Fibroblast of pulmonary artery (primary cell): ENCODE measurements at places on chromosomes 6 and 20.

DNA sequence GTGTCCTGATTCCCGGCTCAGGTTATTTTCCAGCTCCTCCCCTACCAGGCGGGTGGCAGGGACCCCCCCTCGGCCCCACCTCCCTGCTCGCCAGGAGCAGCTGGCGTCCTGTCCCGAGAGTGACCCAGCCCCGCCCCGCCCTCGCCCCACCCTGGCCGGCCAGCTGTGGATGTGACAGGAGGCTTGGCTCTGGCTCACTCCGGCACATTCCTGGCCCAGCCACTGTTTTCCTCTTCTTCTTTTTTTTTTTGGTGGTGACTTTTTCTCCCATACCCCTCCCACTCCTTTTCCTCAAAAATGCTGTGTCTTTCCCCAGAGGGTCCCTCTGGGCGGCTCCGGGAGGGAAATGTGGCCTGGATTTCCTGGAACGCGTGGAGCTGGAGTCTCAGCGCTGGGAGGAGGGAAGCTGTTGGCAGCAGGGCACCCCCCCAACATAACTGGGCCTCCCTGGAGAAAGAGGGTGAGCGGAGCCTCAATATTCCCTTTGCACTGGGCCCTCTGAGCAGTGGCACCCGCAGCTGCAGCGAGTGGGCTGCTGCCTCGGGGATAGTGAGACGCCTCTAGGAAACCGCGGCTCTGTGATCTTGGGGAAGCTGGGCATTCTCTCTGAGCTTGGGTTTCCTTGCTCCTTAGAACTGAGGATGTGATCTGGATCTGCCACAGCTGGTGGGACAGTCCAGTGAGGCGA lies 28.3 kb upstream of the CSNK2A1 start:
- DNase-seq = peak; percentile 16

DNA sequence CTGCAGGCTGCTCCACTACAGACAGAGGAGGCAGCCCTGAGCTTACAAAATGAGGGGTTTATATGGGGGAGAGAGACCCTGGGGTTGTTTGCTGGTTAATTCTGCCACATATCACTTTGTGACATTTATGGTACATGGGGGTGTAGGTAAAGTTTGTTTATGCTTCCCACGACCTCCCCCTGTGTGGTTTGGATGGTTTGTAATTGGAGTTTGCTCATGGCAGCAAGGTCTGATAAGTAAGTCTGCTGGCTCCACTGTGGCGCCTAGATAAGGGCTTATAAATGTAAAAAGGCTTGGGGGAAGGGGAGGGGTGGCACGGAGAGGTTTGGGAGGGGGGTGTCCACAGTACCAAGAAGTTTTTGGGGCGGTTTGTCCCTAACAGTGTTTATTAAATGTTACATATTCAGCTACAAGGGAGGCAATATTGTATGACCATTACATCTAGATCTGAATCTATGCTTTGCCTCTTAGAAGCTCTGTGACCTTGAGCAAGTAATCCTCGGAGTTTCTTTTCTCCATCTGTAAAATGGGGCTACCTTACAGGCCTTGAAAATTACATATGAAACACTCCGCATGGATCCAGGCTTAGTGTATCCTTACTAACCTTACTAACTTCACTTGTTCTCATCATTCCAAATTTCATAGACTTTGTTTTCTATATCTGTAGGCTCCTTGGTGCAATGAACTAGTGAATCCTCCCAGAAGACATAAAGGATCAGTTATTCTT lies 204.8 kb upstream of the NOX3 start:
- no peak for DNase-seq

DNA sequence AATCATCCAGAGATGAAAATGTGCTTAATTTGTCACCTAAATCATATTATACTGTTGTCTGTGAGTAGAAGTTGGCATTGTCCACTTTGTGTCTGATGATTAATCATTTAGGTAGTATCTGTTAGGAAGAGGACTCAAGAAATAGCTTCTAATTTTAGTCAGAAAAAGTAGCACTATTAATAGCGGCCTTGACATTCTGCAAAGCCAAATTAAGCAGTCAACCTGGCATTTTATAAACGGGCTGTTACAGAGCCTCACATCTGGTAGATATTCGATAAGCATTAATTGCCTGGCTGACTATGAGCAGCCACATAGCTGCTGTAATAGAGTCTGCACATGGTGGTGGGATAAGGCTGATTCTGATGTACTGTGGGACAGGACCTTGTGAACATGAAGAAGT lies 99.5 kb downstream of the KLHL32 start:
- no peak for DNase-seq

GRCh38 chr6:137145421-137145820 lies 28.0 kb downstream of the IL22RA2 start:
- DNase-seq = peak; percentile 39

DNA sequence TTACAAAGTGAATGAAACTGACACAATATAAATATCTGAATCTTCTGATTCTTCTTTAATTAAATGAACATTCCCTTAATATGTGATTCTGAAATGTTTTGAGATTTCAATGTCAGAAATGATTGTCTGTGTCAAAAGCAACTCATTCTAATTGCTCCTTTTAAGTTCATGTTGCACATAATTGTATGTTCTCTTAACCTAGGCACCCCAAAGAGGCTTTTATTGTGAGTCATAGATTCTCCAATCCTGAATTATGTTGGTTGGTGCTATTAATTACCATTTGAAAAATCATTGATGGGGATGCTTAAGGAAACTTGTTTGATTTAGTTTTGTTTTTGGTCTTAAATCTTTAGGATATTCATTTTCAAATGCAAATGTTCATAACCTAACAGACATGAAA lies 829.7 kb upstream of the CITED2 start:
- no peak for DNase-seq

GRCh38 chr20:45953672-45954071 lies 18.3 kb downstream of the ZNF335 start:
- no peak for DNase-seq

- no peak for DNase-seq
Measured at GRCh38 chr6:71204741-71205140, 83.9 kb upstream of the OGFRL1 start.
